A172 (cell line): ENCODE measurements at places on chromosomes 3 and 15. TPM values are rescaled to one million over a fixed set of nuclear protein-coding genes. Genes with fewer than 3 reads are reported as not detected.

The GOLGA6L4 gene
- 0.79 and 0.81 TPM in 2 replicates for total RNA-seq

The ALG1L2 gene
- total RNA-seq, result not detected in 2 replicates

The GPR149 gene
- total RNA-seq, result not detected in 2 replicates

The TP63 gene
- total RNA-seq, result 0.09 TPM in 1 of 2 replicates, not detected in the other

DNA sequence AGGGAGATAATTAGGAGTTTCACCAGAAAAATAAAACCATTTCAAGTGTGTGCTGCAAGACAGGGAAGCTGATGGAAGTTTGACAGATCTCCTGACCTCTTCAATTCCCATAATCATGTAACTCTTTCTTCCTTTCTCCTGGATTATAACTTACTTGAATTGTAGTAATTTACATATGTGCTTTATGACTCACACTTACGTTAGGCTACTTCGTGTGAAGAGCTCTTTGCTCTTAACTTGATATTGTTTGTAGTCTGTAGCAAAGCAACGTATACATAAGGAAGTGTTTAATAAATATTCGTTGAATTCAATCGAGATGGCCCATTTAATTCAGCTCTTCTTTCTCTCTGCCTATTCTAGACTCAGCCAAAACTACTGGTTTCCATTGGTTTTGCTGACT, 23.5 kb downstream of the ROBO2 start:
- no peak for DNase-seq

- DNase-seq, result no peak
Observed at GRCh38 chr3:86519819-86520218, 471.1 kb downstream of the VGLL3 start.

GRCh38 chr3:158748237-158748828, 16.1 kb upstream of the RARRES1 start:
- no peak for DNase-seq

DNA sequence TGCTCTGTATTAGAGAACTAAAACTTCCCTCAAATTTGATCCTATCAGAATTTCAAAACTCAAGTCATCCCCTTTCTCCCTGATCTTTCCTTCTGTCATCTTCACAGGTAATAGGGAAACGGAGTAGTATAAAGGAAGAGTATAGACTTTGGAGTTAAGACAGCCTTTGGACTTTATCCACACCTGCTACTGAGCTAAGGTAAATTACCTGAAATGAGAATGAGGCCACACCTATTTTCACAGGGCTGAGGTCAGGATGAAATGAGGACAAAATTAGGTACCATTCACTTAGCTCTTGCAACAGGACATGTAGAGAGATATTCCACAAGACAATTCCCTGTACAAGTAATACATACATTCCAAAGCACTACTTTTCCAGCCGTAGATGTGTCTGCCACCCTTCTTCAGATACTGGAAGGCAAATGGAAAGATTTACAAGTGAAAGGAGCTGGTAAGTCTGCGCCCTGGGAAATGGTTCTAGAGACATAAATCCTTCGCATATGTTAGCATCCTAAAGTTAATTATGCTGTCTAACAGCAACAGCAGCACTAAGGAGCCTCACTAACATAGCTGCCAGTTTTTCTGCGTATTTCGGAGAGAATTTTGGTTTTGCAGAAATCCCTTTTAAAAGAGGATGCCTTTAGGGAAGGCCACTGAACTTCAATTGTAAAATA, 461.8 kb downstream of the SHQ1 start:
- no peak for DNase-seq

- DNase-seq, result no peak
Observed at GRCh38 chr3:193396451-193397244, 18.1 kb upstream of the ATP13A5 start.

DNA sequence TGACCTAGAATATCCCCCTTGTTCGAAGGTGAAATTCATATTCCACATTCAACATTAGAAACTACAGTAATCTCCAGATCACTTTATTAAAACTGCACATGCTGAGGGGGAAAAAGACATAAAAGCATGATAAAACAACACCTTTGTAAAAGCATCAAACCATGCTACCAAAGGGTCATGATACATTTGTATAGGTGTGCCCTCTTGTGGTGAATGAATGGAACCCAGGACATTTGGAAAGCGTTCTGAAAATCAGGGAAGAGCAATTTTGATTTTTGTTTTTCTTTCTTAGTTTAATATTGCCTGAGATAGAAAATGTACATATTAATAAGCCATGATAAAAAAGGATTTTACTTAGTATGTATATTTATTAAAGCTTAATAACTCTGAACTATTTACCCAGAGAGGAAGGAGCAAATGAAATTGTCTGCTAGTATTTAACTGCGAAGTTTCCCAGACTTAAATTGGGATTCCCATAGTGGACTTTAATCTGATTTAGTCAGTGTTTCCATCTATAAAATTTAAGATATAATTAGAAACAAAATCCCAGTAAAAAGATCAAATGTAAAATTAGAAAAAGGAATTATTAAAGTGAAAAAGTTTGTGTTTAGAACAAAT, 105.8 kb upstream of the ARL6 start:
- peak; percentile 11 for DNase-seq

DNA sequence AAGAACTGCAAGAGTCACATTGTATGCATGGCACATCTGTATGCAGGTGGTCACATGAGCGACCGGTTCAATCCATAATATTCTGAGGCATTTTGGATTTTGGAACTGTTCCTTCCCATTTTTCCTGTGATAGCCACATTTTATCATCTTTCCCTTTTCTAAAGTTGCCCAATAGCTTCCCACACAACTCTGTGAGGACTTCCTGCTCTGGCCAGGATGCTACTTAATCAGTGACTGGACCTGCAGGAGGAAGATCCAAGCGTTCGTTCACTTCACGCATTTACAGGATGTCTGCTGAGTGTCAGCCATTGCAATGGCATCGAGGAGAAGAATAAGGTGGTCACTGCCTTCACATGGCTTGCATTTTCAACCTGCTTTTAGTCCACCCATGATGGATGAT, 9.8 kb downstream of the KLHL6 start:
- no peak for DNase-seq

DNA sequence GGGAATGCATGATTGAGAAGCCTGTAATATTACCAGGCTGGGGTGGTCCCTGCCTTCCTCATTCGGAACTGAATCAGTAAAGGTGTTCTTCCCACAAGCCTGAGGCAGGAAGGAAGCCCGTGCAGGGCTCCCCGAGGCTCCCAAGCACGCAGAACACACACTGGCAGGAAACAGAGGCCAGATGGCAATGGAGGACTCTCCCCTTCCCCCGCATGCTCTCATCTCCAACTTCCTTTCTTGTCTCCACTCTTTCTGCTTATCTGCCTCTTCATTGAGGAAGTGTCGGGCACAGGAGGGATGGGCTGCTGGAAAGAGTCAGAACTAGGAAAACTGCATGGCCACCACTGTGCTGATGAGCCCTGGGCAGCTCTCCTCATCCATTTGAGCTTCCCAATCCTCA, 123.5 kb downstream of the NUP210 start:
- no peak for DNase-seq

DNA sequence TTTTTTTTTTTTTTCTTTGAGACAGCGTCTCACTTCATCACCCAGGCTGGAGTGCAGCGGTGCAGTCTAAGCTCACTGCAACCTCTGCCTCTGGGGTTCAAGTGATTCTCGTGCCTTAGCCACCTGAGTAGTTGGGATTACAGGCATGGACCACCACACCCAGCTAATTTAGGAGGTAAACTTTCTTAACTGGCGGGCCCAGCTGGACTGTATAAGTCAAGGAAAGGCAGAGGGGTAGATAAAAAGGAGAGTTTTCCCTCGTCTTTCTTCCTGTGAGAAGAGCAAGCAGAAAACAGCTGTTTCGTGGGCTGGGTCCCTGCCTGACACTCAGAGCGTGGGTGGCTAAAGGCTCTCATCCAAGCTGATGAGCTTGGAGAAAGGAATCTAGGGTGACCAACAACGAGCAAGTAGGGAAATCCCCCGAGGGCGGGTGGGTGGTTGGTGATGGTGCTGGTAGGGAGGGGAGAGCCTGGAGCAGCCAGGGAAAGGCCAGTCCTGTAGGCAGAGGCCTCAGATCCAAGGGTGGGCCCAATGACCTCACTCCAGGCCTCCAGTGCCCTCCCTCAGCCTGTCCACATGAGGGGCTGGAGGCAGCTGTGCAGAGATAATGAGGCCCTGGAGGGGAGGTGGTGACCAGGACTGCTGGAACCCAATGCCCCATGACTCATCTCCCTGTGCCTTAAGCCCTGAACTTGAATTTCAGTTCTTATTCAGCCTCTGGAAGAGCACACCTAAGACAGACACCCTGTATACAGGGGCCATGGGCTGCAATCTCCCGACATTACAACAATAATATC, 43.1 kb upstream of the LIMD1 start:
- peak; percentile 97 for DNase-seq

GRCh38 chr15:101044625-101045235, 125.6 kb downstream of the LRRK1 start:
- no peak for DNase-seq

DNA sequence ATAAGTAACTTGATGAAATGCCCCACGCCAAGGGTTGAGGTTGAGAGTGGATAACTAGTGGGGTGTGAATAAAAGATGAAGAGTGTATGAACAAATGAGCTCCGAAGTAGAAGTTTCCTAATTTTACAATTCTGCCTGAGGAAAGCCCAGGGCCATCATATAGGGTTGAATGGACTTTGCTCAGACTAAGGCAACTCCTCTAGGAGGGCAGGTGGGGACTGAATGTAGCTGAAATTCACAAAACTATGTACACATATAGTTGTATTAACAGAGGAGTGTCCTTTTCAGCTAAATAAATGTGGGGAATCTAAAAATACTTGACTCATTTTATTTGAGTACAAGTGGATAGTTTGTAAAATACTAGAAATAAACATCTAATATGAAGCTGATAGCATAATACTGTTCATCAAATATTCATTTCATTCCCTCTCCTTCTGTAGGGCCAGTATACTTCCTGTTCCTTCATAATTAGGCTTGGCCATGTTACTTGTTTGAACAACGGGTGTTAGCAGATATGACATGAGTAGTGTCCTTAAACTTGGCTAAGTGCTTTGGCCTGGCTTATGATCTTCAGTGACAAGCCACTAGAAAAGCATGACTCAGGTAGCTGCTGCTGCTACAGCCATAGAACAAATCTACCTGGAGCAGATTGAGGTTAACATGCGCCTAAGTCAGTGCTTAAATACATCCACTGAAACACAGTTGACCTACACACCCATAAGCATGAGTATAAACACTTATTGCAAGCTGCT, 26.5 kb downstream of the PLSCR1 start:
- DNase-seq, result no peak

DNA sequence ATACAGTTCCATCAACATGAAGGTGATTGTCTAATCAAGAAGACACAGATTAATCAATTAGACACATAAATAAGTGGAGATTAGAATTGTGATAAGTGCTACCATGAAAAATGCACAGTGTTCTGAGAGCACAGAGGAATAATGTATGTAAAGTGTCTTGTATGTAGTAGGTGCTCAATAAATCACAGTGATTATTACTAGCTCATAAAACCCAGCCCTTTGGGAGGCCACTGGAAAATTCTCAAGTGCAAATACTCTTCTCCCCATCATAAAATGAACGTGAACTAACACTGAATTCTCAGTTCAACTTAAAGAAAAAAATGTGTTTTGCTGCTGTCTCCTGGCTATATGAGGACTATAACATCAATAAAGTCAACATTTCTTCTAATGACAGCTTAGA, 368.2 kb downstream of the FOXP1 start:
- DNase-seq, result no peak

- no peak for DNase-seq
Observed at GRCh38 chr15:50119063-50120040, at the start of gene ATP8B4. Gene ATP8B4 (minus strand): TSS chr15:50119233. CDS start chr15:50106966, 12,267 bp downstream.

GRCh38 chr15:68617001-68617400, 38.2 kb downstream of the CORO2B start:
- DNase-seq, result peak; percentile 17

GRCh38 chr3:32492684-32493436, 9.8 kb downstream of the CMTM6 start:
- no peak for DNase-seq
